ENCODE measurements at places on chromosomes 6 and 20.

DNA sequence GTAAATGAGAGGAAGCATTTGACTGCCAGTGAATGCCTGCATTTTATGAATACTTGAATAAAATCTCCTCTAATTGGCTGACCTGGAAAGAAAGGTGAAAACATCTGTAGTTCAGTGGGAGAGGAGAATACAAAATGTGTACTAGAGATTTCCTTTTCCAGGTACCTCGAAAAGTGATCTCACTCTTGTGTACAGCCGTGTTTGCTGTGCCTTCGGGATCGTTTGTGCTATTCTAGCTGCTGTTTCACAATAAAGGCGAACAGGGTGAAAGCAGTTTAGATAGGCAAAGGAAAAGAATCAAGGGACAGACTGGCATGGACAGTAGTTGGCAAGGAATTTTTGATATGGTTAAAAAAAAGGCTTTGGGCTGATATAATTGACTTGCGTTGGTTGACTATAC is 112.3 kb downstream of the ARID1B start:
- no peak for DNase-seq

GRCh38 chr20:49166534-49167449 is 21.3 kb downstream of the STAU1 start:
- no peak for DNase-seq

DNA sequence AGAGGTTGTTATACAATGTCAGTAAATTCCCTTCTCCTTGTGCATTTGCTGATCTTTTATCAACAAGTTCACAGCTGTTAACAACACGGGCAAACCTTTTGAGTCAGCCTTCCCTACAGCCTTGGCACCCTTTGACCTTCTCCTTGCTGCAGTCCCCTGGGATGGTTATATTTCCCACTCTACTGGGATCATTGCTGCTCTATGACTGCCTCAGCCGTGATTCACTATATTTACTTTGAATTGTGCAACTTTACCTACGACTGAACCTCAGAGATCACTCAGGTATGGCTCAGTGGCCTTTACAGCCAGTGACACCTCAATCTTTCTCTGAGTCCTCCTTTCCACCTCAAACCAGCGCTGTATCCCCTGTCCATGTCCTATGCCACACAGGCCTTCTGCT is 1293.3 kb downstream of the EPHA7 start:
- DNase-seq, result no peak

DNA sequence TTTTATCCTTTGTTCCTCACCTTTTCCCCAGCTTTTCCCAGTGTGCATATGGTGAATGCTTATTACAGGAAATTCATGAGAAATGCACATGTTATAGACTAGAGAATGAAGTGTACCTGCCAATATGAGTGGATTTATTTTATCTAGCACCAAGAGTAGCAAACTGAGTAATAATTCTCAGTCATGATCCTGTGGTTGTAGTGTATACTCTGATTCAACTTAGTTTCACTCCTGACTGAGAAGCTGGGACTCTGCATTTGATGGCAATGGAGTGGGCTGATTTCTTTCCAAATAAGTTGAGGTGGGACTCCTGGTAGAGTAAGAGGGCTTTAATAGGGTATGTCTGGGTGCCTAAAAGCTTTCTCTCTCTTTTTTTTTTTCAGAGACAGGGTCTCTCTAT is 4.0 kb downstream of the ABT1 start:
- no peak for DNase-seq

DNA sequence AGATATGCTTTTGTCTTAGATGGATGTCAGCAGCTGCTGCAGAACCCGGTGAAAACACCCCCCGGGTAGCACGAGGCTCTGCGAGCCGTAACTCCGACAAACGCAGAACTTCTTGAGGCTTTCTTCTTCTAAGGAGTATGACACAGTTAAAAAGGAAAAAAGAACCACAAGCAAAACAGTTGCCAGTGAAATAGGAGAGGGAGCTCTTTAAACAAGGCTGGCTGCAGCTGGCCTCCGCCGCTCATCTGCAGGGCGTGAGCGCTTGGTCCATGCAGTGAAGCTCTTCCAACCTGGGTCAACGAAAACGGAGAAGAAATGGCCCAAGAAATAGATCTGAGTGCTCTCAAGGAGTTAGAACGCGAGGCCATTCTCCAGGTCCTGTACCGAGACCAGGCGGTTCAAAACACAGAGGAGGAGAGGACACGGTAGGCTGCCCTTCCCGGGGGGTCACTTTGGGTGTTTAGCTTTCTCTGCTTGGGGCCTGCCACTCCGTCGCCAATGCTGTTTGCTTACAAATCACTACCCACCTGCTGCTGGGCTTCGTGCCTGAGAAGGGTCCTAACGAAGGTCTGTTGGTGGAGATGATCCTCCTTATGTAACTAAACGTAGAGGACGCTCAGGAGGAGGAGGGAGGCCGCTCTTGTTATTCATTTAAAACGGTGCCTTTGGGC is 13.2 kb downstream of the SYTL3 start:
- DNase-seq, result no peak

- no peak for DNase-seq
Observed at GRCh38 chr6:154721460-154721859, 11.8 kb upstream of the SCAF8 start.

- no peak for DNase-seq
Observed at GRCh38 chr6:2542858-2543218, 207.9 kb downstream of the MYLK4 start.

- DNase-seq, result peak; percentile 8
Observed at GRCh38 chr6:14128012-14128411, 10.4 kb downstream of the CD83 start.

DNA sequence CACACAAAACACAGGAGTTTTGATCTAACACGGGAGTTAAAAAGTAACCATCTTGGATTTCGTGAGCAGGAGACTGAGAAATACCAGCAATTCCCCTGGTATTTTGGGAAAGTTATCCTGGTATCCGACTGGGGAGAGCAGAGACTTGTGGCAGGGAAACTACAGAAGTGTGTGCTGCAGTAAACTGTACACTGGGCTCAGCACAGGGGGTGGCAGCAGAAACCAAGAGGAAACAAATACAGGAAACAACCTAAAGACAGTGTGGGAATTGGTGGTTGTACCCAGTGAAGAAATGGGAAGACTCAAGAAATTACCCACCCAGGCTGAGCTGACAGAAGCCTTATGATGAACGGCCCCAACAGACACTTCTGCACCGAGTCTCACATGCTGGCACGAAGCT is 109.8 kb downstream of the CHD6 start:
- DNase-seq, result no peak

GRCh38 chr6:75102301-75102700 is 103.6 kb downstream of the COL12A1 start:
- no peak for DNase-seq

GRCh38 chr20:57908704-57909630 is 199.2 kb upstream of the PMEPA1 start:
- DNase-seq, result no peak

- no peak for DNase-seq
Observed at GRCh38 chr20:5735845-5736510, 14.2 kb upstream of the SHLD1 start.

DNA sequence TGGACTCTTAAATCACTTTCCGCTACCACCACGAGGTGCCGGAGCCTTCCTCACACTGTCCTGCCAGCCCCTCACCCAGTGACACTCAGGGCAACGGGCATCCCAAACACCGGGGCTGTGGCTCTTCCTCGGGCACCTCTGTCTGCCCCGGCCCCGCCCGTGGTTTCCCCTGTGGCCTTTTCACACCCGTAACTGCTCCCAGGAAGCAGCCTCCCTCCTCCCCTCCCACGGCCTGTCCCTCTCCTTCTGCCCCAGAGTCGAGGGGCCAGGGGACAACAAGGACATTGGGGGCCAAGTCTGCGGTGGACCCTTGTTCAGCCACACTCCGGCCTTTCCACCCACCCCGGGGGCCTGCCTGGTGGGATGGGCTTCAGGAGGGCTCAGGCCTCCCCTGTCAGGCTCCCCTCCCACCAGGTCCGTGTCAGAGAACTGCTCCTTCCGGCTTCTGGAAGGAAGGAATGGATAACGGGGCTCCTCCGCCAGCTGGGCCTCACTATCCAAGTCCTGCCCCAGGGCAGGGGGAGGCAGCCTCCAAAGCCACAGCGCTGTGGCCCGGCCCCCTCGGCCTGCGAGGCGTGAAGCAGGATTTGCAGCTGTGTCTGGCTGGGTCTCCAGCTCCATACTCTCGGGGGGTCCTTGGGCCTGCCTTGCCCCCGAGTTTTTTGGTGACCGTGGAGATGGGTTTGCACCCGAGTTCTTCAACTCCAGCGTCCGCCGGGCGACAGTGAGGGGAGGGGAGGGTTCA is 54.7 kb upstream of the CHRNA4 start:
- DNase-seq, result no peak

DNA sequence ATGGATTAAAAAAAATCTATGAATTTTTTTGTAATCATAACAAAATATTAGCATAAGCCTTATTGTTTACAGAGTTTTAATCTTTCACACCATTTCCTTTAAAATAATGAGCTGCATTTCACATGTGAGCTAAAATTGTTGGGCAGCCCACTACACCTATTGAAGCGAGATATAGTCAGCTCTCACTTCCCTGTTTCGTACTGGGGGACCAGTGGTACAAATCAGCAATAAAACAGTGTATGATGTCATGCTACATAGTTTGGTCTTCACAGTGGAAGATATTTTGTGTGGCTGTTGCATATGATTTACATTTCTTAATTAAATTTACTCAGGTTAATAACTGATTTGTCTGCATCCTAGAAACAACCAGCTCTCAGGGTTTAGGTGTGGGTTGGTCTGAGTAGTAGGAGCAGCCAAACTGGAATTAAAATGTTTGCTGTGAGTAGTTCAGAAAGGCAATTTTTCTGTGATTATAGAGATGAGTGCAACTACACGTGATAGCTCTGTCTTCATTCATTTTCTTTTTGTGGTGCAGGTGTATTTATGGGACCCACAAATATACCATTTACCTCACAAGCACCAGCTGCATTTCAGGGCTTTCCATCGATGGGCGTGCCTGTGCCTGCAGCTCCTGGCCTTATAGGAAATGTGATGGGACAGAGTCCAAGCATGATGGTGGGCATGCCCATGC is 99.3 kb downstream of the B3GAT2 start:
- DNase-seq, result no peak

DNA sequence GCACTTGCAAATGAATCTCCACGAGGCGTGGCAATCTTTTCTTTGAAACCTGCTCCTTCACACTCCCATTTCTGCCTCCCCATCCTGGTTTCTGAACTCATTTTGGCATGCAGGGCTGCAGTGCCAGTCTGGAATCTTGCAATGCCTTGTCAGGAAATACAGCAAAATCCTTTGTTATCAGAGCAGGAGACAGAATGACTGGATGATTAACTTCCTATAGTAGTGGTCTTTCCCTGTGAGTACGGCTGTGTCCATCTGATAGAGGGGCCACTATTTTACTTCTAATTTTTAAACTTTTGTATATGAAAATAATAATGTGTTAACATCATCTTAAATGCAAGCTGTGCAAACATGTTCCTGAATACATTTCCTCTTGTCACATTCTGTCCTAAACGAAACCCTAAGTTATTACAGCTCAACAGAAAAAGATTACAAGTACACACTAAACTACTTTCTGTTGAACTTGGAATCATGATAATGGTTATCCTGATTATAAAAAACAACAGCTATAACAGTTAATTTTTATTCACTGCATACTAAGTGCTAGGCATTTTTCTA is 140.2 kb downstream of the KIF13A start:
- DNase-seq, result no peak

- DNase-seq, result no peak
Observed at GRCh38 chr6:72691249-72691648, 69.4 kb downstream of the KCNQ5 start.

DNA sequence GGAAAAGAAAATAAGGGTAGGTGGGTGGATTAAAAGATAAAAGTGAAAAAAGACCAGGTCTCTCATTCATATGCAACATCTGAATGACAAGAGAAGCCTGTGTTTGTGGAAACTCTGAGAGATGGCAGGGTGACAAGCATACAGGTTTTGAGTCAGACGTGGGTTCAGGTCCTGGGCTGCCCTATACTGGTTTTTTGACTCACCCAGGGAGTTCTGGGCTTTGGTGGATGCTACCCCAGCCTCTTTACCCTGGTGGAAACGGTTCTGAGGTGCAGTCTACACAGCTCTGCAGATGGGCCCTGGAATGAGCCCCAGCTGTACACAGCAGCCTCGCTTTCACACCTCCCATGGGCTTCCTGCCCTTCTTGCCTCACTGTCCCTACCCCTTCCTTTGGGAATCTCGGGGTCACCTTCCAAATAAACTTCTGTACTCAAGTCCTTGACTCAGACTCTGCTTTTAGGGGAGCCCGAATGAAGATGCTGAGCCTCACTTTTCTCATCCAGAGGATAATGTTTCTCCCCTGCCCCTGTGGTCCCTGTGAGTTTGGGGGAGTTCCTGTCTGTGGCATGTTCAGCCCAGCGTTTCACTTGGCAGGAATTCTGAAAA is 77.7 kb upstream of the CLDN20 start:
- DNase-seq, result no peak

DNA sequence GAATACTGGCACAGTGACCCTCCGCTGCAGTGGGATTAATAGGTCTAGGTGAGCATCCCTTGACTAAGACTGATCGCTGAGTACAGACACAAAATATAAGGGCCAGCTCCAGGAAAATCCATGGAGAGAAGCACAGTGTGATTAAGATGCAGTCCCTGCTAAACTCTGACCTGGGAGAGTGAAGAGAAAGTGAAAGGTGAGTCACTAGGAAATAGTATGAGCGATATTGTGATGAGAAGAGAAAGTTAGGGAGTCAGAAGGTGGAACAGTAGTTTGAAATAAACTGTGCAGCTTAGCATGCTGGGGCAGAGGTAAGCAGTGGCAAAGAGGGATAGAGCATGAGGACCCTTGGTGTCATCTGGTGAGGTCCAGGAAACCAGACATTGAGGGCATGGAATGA is 278.6 kb upstream of the MAP3K7 start:
- no peak for DNase-seq
